Fibroblast of skin of abdomen (primary cell): ENCODE measurements at places on chromosomes 2 and 18.

- DNase-seq = peak; percentile 43
Observed at GRCh38 chr18:70374154-70374553, 85.3 kb downstream of the SOCS6 start.

- DNase-seq = peak; percentile 93
Observed at GRCh38 chr2:159131914-159132281, 154.6 kb downstream of the WDSUB1 start.

- DNase-seq = no peak
Observed at GRCh38 chr2:68574202-68574791, 69.1 kb upstream of the PROKR1 start.

GRCh38 chr2:182378759-182379158 lies 48.1 kb downstream of the PDE1A start:
- no peak for DNase-seq

GRCh38 chr2:143608758-143609157 lies 479.5 kb downstream of the ARHGAP15 start:
- no peak for DNase-seq

- DNase-seq = peak; percentile 55
Observed at GRCh38 chr2:46800218-46800617, 115.4 kb downstream of the MCFD2 start.

- DNase-seq = peak; percentile 83
Observed at GRCh38 chr2:201698588-201699226, at the start of gene MPP4. MPP4 (minus strand) TSS chr2:201698644; CDS start chr2:201693954, 4,690 bp downstream.

GRCh38 chr2:159612255-159612901 lies 4.0 kb downstream of the BAZ2B start:
- peak; percentile 15 for DNase-seq
